ENCODE measurements at places on chromosomes 16 and 17.

GRCh38 chr17:68461589-68461988, 4.3 kb upstream of the WIPI1 start:
- H3K4me1 ChIP-seq: peaks cover under 1% of the 10 kb centered on the region
- H3K27ac ChIP-seq: no peak overlapping the region
- H3K4me3 ChIP-seq: no peak overlapping the region
- H3K27me3 ChIP-seq: no peaks in the 10 kb centered on the region

DNA sequence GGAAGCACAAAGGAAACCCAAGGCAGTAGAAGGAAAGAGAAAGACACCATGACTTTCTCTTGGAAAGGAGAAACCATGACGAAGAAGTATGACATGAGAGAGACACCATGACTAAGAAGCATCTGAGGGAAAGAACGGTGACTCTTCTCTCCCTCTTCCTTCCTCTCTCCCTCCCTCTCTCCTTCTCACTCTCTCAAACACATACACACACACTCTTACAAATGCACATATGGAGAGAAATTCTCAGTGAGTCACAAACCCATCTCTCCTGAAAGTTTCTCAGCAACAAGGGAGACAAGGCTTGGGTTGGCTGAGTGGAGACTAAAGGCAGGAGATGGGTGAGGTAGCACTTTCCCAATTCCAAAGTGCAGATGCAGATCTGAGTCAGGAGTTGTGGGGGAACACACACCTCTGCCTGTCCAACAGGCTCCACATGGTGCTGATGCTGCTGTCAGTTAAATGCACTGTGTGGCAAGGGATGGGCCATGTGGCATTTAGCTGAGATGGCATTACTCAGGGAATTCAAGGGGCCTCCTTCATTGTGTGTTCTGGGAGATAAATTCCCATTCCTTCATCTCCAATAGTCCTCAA, 336.7 kb upstream of the C16orf82 start:
- H3K27me3 ChIP-seq: no peaks in the 10 kb centered on the region
- H3K4me1 ChIP-seq: no peaks in the 10 kb centered on the region
- DNase-seq: no peak
- no peaks in the 10 kb centered on the region for H3K36me3 ChIP-seq
- H3K27ac ChIP-seq: no peak overlapping the region
- H3K4me3 ChIP-seq: no peak overlapping the region

- no peak overlapping the region for H3K4me3 ChIP-seq
- H3K27me3 ChIP-seq: no peaks in the 10 kb centered on the region
- no peak overlapping the region for H3K27ac ChIP-seq
- no peaks in the 10 kb centered on the region for H3K36me3 ChIP-seq
- peak; percentile 58 for DNase-seq
Measured at GRCh38 chr17:83190601-83191387, 111.4 kb downstream of the METRNL start.

- no peak overlapping the region for H3K27ac ChIP-seq
- no peaks in the 10 kb centered on the region for H3K27me3 ChIP-seq
- H3K4me1 ChIP-seq: no peaks in the 10 kb centered on the region
- no peak for DNase-seq
- no peak overlapping the region for H3K4me3 ChIP-seq
Measured at GRCh38 chr16:89748921-89749320, 27.6 kb downstream of the ZNF276 start.

DNA sequence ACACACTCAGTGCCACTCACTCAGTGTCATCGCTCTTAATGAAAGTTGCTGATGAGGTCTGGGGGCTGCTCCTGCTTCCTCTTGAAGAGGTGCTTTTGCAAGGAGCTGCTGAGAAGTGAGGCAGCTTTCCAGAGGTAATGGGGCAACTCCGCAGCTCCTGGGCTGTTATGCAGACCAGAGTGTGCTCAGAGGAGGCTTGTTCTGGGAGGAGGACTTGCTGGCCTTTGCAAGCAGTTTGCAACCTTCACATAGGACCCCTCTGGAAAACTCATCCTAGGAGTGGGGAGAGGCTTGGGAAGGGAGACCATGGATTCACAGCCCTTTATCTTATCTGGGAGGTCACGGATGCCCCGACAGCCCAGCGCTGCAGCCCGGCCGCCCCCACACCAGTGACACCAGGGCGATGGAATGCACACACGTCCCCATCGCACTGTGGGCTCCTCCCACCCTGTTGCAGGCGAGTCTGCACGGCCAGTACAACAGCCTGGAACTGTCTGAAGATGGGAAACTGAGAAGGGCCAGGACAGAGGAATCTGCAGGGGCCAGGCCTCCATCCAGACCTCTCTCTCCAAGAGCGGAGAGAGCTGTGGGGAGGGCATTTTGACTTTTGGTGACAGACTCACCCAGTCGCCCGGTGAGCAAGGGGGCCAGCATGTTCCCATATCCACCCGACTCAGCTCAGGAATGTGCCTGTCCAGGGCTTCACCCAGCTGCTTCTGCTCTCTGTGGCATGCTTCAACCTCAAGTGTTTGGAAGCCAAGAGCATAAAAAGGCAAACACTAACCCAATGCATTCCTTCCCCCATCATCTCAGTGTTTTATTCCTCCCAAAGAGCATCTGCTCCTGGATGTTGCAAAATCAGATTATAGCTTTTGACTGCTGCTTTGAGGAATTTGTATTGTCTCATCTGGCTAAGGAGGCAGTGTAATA, 78.6 kb upstream of the ZNF469 start:
- H3K4me3 ChIP-seq: no peak overlapping the region
- DNase-seq: peak; percentile 78
- peak overlapping the region; percentile 78 for H3K27ac ChIP-seq
- H3K36me3 ChIP-seq: no peaks in the 10 kb centered on the region

Data from sigmoid colon (tissue), 7 donors.